ENCODE measurements at places on chromosomes 13 and 19. TPM values are rescaled to one million over a fixed set of nuclear protein-coding genes. Genes with fewer than 3 reads are reported as not detected.

Gene PTGIR
- not detected for total RNA-seq

Gene CYP2F1
- not detected for total RNA-seq

Gene ZNF585A
- 3.9 TPM for total RNA-seq

Gene SPTBN4
- total RNA-seq: 0.41 TPM

Gene RAB3D
- total RNA-seq: 5.4 TPM

Gene ZNF296
- 11.5 TPM for total RNA-seq

Gene PLIN5
- 0.13 TPM for total RNA-seq

Gene LSM7
- total RNA-seq: 126 TPM

Gene LYPD3
- 0.21 TPM for total RNA-seq

Gene MYBPC2
- not detected for total RNA-seq

Gene VSIG10L
- 8.5 TPM for total RNA-seq

Gene KIR3DL3
- not detected for total RNA-seq

Gene ONECUT3
- total RNA-seq: not detected

Gene CADM4
- 8.7 TPM for total RNA-seq

Gene DEDD2
- total RNA-seq: 59.2 TPM

Gene SELENOV
- total RNA-seq: 0.05 TPM

Gene PSG1
- 0.23 TPM for total RNA-seq

Gene IGFL4
- 0.49 TPM for total RNA-seq

Gene FPR1
- total RNA-seq: 0.16 TPM

Gene PLEKHA4
- 1.4 TPM for total RNA-seq

Gene SYNE4
- total RNA-seq: 0.15 TPM

Gene CEACAM8
- not detected for total RNA-seq

Gene PDX1
- total RNA-seq: 0.11 TPM
